ENCODE measurements at places on chromosomes 12 and 14.

DNA sequence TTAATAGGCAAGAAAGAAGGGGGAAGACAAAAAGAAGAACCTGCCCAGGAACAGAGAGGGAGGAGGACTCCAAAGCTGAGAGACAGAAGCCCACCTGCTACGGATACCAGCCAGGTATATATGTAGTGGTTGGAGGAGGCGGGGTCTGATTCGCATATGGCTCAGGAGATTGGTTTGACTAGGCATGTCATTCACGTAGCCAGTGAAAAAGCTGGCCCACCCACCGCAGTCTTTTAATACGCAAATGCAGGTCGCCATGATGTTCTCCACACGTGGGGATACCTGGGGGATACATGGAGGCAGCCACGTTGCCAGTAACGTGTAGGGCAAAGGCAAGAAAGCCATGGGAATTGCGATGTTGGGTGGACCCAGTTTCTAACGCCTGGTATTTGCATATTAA, 73.2 kb downstream of the NTS start:
- no peak for DNase-seq

DNA sequence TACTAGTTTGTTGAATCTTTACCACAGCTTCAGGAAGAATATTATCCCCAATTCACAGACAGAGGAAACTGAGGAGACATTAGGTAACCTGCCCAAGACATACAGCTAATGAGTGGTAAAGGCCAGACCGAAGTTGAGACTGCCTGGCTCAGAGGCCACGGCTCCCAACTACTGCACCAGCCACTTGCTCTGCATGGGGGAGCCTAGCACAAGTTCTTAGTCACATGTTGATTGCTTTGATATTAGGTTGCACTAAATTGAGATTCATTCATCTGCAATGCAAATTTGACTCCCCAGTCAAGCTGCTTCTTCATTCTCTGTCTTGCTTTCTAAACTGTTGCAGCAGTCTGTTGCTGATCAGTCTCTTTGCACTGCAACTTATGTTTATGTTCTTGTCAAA, 25.9 kb upstream of the POLR3B start:
- no peak for DNase-seq

DNA sequence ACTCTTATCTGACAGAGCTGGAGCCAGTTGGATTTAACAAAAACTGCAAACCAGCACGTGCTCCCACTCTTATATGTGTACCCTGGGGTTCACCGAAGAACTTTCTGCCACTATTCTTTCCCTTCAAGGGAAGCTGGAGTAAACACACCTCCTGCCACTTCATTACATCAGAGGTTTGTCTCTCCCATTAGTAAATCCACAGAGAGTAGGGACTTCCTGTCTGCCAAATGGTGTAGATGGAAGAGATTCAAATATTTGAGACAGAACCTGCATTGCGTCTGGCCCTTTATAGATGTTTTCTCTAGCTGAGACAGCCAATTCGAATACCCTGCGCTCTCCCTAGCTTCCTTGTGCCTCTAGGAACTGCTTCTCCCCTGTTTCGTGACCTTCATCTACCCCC, 29.1 kb upstream of the AEBP2 start:
- DNase-seq = peak; percentile 31

DNA sequence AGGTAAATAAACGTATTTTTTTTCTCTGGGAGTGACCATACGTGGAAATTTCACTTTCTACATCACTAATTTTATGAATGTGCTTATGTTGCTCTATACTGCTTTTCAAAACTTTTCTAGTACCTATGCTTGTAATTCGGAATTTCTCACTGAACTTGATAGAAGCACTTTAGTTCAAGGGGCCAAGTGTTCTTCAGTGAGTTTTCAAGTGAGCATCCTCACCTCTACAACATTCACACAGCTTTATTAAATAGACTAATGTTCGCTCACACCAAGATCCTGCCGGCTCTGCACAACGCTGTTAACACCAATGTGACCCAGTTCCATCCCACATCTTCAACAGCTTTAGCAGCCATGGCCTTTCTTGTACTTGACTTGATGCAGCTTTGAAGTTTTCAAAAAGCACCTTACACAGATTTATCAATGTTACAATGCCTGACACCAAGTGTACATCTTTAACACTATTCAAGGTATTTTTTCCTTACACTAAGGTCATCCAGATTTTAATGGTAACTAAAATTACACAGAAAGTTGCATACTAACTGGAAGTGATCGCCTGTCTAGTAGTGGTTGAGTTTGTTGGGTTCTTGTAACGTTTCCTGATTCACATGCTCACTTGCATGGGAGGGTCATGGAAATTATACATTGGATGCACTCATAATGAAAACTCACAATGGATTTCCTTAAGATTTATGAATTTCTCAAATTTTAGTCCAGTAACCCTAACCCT, 4.5 kb downstream of the UBC start:
- peak; percentile 25 for DNase-seq

Measured in EH (cell line).